Activated CD4-positive, alpha-beta memory T cell treated with anti-CD3 and anti-CD28 coated beads for 36 hours (primary cell): ENCODE measurements at places on chromosomes 2 and 18. TPM values are rescaled to one million over a fixed set of nuclear protein-coding genes. Genes with fewer than 3 reads are reported as not detected.

GRCh38 chr18:76359909-76360308 is 135.1 kb downstream of the ZNF516 start:
- DNase-seq: no peak

The CCDC141 gene
- 1.3 TPM for total RNA-seq

The CFAP65 gene
- total RNA-seq: not detected

The NAT8 gene
- not detected for total RNA-seq

DNA sequence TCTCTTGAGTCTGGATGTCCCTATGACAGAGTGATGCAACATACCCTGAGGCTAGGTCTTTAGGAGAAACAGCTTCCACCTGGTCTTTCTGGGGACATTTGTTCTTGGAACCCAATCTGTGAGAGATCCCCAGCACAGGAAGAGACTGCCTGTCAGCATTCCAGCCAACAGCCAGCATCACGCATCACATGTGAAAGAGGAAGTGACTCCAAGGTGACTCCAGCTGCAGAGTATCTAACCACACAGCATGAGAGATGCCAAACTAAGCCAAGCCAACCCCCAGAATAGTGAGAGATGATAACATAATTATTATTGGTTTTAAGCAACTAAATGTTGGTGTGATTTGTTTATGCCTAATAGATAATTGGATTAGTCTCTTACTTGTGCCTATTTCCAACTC is 35.7 kb downstream of the C18orf63 start:
- DNase-seq: no peak
